ENCODE measurements at places on chromosomes 2 and 18.

DNA sequence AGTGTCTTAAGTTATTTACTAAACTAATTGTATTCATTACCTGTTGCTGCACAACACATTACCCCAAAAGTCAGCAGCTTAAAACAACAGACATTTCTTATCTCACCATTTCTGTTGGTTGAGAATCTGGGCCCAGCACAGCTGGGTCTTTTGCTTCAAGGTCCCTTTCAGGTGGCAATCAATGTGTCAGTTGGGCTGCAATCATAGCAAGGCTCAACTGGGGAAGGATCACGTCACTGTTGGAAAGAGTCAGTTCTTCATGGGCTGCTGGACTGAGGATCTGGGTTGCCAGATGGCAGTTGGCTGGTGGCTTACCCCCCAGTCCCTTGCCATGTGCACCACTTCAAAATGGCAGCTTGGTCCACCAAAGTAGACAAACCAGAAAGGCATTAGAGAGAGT, 261.2 kb downstream of the SUCLG1 start:
- no peak for DNase-seq

DNA sequence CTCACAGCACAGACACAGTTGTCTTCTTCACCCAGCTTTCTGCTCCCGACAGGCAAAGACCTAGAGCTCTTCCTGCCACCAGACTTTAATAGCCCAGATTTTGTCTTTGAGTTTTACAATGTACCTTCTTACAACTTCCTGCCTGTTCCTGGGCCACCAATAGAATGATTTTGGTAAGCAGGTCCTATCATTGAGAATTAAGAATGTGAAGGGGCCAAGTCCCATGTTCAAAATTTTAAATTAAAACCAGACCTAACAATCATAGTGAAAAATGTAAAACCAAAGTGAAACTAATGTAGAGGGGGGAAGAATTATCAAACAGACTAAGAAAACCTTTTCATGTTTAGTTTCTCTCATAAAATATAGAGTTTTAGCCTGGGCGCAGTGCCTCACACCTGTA, 72.8 kb downstream of the SP3 start:
- DNase-seq: no peak

GRCh38 chr2:11866358-11867335, 120.2 kb downstream of the LPIN1 start:
- DNase-seq: no peak

DNA sequence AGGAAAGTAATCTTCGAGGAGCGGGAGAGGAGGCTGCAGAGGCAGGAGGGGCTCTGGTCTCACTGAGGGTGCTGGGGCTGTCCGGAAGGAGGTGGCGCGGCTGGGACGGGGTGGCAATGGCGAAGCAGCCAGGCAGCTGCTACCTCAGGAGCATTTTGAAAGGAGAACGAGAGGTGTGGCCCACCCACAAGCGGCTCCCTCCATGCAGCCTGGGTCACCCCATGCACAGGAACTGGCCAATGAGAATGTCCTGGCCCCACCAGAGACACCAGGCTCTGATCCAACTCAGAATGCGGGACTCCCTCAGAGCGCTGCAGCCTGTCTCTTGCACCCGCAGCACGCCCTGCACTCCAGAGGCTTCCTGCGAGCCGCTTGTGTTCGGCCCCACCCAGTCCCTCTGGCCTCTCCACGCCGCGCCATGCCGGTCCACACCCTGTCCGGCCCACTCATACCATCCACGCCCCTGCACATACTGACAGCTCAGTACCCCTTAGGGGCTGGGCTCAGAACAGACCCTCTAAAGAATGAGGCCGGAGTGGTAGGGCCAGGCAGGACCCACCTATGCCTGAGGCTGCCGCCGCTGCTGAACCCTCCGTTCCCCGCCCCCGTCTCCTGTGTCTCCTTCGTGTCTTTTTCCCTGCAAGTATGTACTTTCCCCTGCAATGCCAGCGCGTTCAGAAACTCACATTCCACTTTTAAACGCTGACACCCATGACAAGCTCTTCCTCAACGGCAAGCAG, 6.4 kb upstream of the BOK start:
- DNase-seq: no peak

GRCh38 chr2:197502201-197502600, 2.0 kb downstream of the HSPE1 start:
- DNase-seq: no peak

- DNase-seq: no peak
Measured at GRCh38 chr2:58448065-58448507, 207.0 kb upstream of the FANCL start.

DNA sequence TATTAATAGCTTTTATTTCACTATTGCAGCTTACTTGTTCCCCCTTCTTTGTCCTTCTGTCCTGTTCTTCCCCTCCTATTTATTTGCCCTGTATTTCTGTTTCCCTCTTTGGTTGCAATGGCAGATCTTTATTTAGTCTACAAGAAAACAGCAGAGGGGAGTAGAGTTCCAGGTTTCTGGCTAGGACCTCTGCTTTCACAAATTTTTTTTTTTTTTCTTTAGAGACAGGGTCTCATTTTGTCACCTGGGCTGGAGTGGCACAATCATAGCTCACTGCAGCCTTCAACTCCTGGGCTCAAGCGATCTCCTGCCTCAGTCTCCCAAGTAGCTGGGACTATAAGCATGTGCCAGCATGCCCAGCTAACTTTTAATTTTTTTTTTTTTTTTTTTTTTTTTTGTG, 188.1 kb upstream of the SPRED2 start:
- DNase-seq: no peak

- no peak for DNase-seq
Measured at GRCh38 chr2:215262741-215263362, 49.0 kb upstream of the ATIC start.

GRCh38 chr2:17878281-17879136, at the start of gene KCNS3:
Gene KCNS3 (plus strand): TSS chr2:17878667. CDS start chr2:17931009, 52,342 bp downstream.
- peak; percentile 57 for DNase-seq

DNA sequence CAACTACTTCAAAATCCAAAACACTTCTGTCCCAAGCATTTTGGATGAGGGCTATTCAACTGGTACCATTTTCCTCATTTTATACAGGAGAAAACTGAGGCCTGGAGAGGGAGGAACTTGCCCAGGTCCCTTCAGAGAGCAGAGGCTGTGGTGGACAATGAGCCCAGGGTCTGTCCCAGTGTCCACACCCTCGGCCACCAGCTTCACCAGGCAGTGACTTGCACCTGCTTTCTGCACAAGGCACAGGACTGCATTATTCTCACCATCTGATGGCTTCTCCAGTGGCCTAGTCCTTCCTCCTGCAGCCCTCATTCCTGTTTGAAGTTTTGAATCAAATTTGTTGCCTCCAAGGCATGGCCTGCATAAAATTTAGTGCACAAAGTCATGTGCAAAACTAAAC, 53.3 kb downstream of the RNF144A start:
- DNase-seq: no peak

DNA sequence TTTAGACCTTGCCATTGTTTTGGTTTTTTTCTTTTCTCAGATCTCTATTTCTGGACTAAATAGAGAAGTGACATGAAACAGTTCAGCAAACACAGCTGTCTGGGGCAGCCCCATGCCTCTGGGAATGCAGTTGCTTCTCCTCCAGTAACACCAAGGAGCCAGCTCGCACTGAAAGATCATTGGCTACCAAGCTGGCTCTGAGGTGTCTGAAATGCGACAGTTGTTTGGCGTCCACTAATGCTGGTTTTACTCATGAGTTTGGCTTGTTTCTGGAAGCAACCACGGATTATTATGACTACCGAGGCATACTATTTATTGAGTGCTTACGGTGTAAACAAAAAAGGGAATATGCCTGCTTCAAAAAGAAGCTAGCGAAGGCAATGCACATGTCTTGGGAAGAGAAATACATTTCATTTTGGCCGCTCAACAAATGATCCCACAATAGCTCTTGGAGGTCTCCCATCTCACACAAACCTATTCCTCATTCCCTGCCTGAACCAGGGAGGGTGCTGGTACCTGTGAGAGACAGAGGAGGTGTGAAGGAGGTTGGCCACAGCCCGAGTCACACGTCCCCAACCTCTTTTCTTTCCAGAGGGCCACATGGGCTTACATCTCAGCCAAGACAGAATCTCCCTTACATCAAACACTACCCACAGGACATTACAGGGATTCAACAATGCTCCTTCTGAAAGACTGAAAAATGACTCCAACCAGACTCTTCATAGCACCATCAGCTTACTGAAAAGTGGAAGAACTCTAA, 37.5 kb upstream of the NEB start:
- DNase-seq: no peak

GRCh38 chr2:65358678-65359400, 73.6 kb downstream of the SPRED2 start:
- no peak for DNase-seq
